ELF-1 (cell line): ENCODE measurements at places on chromosomes 6 and 20.

GRCh38 chr20:33108661-33109060 is 29.2 kb downstream of the BPIFB4 start:
- no peak for DNase-seq

DNA sequence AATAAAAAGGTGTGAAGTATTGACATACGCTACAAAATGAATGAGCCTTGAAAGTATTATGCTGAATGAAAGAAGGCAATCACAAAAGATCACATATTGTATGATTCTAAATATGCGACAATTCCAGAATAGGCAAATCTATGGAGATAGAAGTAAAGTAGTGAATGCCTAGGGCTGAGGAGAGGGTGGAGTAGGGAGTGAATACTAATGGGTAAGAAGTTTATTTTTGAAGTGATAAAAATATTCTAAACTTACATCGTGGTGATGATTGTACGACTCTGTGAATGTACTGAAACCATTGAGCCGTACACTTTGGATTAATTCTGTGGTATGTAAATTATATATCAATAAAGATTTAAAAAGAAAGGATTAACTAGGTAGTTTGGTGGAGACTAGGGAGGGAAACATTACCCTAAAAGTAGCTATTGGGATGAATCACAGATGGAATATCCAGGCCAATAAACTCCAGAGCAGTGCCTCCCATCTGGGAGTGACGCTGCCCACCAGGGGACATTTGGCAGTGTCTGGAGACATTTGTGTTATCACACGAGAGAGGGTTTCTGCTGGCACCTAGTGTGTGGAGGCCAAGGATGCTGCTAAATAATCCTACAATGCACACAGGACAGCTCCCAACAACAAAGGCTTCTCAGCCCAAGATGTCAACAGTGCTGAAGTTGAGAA is 214.2 kb upstream of the PCSK2 start:
- DNase-seq = no peak

- DNase-seq = peak; percentile 58
Observed at GRCh38 chr6:119331663-119332286, 17.8 kb downstream of the MAN1A1 start.

GRCh38 chr6:2551705-2552104 is 199.0 kb downstream of the MYLK4 start:
- DNase-seq = no peak

- no peak for DNase-seq
Observed at GRCh38 chr20:49545572-49545971, 22.4 kb downstream of the PTGIS start.

- no peak for DNase-seq
Observed at GRCh38 chr6:142698751-142699150, 246.2 kb downstream of the HIVEP2 start.

DNA sequence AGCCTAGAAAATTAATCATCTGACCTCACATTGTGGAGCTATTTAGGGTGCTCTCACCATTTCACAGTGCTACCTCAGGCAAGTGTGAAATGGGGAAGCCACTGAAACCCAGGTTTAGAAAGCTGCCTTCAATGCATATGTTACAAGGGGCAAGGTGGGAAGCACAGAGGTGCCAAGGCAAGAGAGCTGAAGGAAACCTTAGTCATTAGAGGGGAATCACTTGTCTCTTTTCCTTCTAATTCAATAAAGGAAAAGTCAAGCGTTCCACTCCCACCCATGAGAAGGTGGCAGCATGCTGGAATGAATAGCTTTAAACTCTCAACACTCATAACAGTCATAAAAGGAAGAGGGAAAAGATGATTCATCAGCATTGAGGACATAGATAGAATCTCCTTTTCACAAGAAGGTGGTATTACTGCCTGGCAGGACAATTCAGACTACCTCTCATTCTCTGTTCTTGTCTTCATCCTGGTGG is 251.9 kb upstream of the IRAK1BP1 start:
- DNase-seq = no peak

- no peak for DNase-seq
Observed at GRCh38 chr6:90169374-90169773, 127.3 kb downstream of the BACH2 start.

- DNase-seq = no peak
Observed at GRCh38 chr6:20702366-20702765, 168.1 kb downstream of the CDKAL1 start.

GRCh38 chr20:47960769-47961541 is 175.7 kb upstream of the SULF2 start:
- DNase-seq = no peak

GRCh38 chr6:17813542-17813941 is 106.8 kb upstream of the NUP153 start:
- DNase-seq = no peak

DNA sequence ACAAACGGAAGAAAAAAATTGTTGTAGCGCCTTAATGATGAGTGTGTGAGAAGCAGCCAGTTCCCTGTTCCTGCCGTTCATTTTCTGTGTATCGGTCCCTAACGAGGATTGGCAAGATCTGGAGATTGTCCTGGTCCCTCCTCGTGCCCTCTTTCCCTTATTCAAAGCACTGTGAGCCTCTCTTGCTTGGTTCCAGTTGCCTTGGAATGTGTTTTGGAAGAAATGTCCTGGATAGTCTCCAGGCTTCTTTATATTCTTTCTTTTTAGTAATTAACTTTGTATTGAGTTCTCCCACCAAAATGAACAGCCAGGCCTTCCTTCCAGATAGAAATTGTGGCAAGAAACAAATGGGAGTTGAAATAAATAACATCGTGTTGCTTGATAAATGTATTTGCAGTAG is 348.3 kb downstream of the CDH26 start:
- no peak for DNase-seq

- peak; percentile 10 for DNase-seq
Observed at GRCh38 chr20:37755665-37756064, 61.8 kb downstream of the CTNNBL1 start.

GRCh38 chr20:5397393-5397792 is 80.6 kb upstream of the PROKR2 start:
- DNase-seq = no peak

- DNase-seq = no peak
Observed at GRCh38 chr20:23963941-23964340, 24.6 kb downstream of the GGTLC1 start.

- DNase-seq = no peak
Observed at GRCh38 chr20:8829256-8829655, 239.6 kb upstream of the PLCB4 start.

DNA sequence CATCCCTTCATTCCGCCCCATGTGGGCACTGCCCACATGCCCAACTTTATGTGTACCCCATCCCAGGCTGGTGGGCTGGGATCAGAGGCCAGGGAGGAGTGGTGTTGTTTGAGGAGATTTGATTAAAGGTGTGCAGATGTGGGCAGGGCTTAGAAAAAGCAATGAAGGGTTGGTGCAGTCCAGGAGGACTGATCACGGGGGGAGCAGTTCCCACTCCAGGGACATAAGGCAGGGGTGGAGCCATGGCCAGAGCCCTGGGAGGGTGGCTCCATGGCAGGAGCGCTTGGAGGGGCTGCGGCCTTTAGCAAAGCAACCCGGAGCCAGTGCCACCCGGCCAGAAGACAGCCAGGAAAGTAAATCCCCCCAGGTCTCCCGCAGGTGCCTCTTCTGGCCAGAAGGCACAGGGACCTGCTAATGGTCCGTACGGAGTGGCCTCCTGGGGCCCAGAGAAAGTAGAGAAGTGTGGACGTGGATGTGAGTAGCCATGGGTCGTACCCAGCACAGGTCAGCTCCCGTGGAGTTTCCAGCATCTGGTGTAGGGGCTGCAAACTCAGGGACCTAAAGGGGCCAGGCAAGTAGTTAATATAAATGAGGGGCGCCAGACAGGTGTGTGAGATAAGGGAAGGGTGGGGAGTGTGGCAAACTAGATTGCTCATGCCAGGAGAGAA is 62.1 kb upstream of the APCDD1L start:
- DNase-seq = no peak

DNA sequence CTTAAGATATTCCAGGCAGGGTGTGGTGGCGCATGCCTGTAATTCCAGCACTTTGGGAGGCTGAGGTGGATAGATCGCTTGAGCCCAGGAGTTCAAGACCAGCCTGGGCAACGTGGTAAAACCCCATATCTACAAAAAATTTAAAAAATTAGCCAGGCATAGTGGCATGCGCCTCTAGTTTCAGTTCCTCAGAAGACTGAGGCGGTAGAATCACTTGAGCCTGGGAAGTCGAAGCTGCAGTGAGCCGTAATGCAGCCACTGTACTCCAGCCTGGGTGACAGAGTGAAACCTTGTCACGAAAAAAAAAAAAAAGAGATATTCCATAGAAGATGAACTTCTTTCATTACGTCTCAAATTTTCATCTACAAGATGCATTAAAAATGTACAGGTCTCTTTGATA is 46.7 kb upstream of the ISM1 start:
- DNase-seq = no peak

DNA sequence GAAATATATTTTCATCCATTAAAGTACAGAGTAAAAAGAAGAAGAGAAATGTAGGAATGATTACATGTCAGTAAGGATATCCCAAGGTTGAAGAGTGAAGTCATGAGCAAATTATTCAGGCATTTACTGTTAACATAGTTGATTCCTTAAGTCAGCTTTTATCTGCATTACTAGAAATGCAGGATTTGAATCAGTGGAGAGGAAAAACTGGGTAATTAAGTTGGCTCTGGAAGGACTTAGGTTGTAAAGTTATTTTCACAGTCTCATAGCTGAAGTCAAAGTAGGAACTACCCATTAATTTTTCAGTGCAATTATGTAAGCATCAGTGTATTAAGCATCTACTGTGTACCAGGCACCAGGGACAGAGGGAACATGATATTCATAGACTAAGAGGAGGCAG is 7.8 kb downstream of the NAA20 start:
- DNase-seq = no peak

- no peak for DNase-seq
Observed at GRCh38 chr20:51199920-51200319, 177.0 kb upstream of the KCNG1 start.

DNA sequence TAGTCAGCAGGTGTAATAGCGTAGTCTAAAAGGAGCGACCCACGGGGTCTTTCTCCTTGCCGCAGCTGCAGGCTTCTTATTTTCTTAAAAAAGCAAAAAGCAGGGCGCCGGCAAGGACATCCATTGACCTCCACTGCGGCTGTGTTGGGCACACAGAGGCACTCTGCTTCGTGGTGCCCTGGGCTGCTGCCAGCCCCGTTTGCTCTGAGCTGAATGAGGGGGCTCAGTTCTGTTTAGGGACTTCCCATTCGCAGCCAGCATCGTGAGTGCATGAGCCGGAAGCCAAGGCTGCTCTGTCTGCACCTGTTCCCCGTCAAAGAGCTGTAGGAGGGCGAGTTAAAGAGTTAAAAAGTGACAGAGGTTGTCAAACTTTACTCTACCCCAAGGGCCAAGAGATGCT is 1.7 kb upstream of the SLC22A2 start:
- DNase-seq = no peak

- no peak for DNase-seq
Observed at GRCh38 chr6:47265971-47266370, 43.7 kb downstream of the TNFRSF21 start.

- no peak for DNase-seq
Observed at GRCh38 chr20:17534077-17534476, 2.9 kb upstream of the BFSP1 start.

GRCh38 chr20:20410678-20411077 is 42.8 kb downstream of the INSM1 start:
- peak; percentile 74 for DNase-seq

GRCh38 chr6:152918991-152919390 is 63.9 kb downstream of the FBXO5 start:
- DNase-seq = no peak

DNA sequence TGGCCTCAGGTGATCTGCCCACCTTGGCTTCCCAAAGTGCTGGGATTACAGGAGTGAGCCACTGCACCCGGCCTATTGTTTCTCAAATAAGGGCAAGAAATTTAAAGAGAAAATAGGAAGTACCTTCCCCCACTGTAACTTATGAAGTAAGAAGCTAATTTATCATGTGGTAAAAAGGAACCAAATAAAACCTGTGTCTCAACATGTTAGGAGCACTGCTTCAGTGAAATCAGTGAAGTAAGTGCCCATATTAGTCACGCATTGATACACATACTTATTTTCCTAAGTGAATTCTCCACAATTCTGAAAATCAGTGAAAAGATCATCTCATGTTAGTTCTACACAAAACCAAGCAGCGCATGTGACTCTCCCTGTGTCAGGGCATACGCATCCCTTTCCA is 14.2 kb upstream of the LPA start:
- no peak for DNase-seq

- no peak for DNase-seq
Observed at GRCh38 chr20:33521461-33521860, 31.6 kb downstream of the CBFA2T2 start.

DNA sequence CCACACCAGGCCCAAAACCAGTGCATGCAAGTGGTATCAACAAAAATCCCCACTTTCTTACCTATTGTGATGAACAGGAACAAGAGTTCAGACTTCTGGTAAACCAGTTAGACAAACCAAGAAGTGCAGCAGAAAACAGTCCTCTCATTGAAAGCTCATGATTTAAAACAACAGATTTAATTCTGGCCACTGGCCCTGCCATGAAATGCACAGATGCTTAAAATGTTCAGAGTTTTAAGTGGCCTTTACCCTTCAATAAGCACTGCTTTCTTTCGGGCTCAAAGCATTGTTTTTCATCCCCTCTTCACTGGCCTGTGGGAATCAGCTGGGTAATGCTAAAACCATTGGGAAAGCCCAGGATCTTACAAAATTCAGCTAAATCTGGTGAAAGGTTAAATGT is 102.4 kb upstream of the ISM1 start:
- DNase-seq = no peak

GRCh38 chr6:72952808-72953630 is 272.3 kb downstream of the KHDC1L start:
- no peak for DNase-seq

- DNase-seq = no peak
Observed at GRCh38 chr20:34083137-34083536, 28.9 kb downstream of the EIF2S2 start.
